ENCODE measurements at places on chromosomes 3 and 15.

DNA sequence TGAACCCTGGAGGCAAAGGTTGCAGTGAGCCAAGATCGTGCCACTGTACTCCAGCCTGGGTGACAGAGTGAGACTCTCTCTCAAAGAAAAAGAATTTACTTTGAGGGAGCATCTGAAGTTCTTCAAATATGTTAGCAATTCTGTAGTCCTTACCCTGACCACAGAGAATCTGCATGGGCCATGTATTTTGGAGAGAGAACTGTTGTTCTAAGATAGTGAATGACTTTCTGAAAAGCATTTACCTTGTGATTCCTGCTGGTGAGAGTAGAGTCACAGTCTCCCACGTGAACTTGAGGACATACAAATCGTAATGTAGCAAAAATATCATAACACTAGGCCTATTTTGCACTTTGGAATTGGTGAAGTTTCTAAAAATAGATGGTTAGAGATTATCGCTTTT, 3.9 kb downstream of the BRK1 start:
- DNase-seq: no peak

- no peak for DNase-seq
These were observed 43.1 kb downstream of the FSTL1 start for GRCh38 chr3:120407508-120408287.

DNA sequence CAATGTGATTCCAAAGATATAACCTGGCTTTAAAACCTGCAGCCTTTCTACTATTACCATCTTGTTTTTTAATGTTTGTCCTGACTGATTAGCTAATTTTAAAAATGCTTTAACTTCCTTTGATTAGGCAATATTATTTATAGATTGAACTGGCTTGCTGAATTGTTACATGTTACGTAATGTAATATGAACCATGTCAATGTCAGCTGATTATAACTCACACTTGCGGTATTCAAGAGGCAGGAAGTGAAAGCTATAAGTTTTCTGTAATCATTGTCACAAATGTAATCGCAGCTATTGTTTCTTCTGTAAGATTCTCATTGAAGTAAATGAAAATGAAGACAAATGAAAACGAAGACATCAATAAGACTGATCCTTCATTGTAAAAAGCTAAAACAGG, 146.8 kb downstream of the ROBO2 start:
- DNase-seq: no peak

DNA sequence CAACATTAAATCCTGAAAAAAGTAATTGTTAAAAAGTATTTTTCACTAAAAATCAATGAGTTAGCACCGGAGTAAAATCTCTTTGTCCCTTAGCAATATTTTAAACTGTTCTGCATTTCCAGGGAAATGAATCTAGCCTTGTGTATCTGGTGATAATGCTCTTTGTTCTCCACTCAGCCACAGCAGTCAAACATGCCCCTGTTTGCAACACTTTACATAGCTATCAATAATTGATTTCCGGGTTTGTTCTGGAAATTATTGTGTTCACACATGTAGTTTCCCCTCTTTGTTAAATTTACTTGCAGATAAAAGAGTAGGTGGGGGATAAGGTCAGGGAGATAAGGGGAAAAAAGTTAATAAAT, 3.6 kb upstream of the A4GNT start:
- no peak for DNase-seq

DNA sequence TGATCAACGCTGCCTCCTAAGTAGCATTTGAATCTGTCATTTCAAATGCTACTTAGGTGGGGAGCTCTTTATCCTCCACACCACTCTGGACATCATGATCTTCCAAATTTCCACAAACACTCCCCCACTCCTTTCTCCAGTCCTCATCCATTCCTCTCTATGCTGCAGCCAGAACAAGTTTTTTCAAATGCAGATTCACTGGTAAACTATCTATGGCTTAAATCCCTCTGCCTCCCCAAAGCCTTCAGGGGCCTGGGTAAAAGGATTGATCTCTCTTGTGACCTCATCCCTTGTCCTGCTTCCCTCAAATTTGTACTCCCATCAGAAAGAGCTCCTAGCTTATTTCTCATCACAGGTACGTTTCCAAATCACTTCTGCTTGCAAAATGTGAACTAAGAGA, 1.3 kb upstream of the AEN start:
- DNase-seq: no peak

GRCh38 chr3:64271631-64272030, 46.4 kb upstream of the PRICKLE2 start:
- no peak for DNase-seq

DNA sequence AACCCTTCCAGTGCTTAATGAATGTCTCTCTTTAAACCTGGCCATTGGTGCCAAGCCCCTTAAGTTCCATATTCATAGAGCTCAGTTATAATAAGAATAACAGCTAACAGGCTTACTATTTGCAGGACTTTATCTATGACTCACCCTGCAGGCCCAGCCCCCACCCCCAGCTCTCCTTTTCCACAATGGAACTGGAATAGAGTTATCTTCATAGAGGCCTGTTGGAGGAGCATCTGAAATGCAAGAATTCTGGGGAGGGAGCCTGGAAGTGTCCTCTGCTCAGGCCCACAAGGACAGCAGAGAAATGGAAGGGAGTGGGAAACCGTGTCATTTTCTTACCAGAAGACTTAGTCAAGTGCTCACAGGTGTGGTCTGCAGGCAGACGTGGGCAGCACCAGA, 52.8 kb downstream of the SEMA5B start:
- no peak for DNase-seq

GRCh38 chr15:73901126-73901810, 25.0 kb upstream of the LOXL1 start:
- DNase-seq: no peak

GRCh38 chr3:70647823-70648222, 335.4 kb upstream of the MDFIC2 start:
- DNase-seq: no peak

DNA sequence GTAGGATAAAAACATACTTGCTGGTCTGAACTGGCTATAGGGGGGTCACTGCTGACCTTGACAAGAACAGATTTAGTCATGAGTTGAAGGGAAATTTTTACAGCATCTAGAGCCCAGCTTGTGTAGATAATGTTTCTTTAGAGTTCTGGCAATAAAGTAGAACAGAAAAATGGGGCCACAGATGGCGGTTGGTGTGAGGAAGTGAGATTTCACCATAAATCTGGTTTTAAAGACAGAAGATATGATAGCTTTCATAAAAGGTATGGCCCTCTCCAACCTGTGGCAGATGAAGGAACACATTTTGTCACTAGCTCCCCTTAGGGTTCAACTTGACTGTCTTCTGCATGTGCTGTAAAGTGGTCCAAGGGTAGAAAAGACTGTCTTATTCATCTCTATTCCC, 24.3 kb upstream of the IMPDH2 start:
- no peak for DNase-seq

DNA sequence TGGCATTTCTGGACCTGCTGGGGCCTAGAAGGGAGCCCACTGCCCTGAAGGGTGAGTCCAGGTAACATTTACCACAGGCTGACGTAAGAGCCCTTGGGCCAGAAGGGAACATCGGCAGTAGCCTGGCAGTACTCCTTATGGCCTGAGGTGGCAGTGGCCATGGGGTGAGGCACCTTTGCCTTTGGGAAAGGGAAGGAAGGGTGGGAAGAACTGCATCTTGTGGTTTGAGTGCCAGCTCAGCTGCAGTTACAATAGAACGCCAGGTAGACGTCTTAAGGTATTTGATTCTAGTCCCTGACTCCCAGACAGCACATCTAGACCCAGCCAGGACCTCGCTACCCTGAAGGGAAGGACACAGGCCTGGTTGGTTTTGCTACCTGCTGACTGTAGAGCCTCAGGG, 104.9 kb downstream of the SOX14 start:
- DNase-seq: no peak

- DNase-seq: no peak
These were observed 282.5 kb upstream of the TTC14 start for GRCh38 chr3:180319461-180319860.

- no peak for DNase-seq
These were observed 249.3 kb upstream of the ZNF717 start for GRCh38 chr3:76034649-76035048.

- no peak for DNase-seq
These were observed 16.6 kb upstream of the IREB2 start for GRCh38 chr15:78421238-78421965.

DNA sequence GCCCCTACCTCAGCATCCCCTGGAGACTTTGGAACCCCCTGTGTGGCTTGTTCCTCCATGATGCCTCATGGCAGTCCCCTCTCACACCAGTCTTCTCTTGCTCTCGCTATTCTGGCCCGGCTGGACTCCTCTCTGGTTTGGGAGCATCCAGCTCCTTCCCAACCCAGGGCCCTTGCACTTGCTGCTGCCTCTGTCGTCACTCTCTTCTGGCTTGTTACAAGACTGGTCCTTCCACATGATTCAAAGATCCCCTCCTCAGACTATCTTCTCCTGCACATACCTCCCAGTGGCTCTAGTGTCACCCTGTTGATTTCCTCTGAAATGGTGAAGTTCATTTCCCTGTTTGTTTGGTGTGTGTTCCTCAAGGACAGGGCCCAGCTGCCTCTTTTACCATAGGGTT, 6.5 kb upstream of the GNAI2 start:
- no peak for DNase-seq

GRCh38 chr15:61327019-61327631, 98.0 kb upstream of the RORA start:
- no peak for DNase-seq

DNA sequence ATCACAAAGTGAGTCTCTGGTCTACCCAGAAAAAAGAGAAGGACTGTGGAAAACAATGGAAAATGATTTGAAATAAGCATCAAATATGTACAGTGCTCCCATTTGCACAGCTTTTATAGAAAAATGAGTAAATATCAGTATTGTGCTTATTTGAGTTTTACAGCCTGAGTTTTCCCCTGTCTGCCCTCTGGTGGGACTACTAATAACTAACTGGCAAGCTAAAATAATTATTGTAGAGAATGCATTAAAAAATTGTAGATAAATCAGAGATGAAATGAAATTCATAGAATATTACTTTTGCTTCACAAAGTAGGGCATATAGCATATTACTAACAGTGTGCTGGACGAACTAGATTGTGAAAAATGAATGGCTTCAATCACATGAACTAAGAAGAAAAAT, 287.1 kb downstream of the NAALADL2 start:
- no peak for DNase-seq

DNA sequence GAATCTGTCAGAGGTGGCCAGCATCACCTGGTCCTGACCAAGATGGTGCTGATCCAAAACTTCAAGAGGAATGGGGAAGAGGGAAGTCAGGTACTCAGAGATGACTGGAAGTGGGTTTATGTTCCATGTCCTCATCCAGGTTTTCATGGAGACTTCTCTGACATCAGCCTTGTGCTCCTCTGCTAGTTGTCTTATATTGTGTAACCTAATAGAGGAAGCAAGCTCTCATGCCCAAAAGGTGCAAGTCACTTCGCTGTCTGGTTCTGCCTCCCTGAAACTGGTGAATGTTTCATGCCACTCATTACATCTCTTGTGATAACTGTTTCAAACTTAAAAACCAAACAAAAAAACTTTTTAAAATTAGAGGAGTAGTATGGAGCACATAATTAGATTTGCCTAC, 127.2 kb upstream of the MANF start:
- no peak for DNase-seq

GRCh38 chr15:75544359-75544758, 34.8 kb downstream of the PTPN9 start:
- DNase-seq: no peak

DNA sequence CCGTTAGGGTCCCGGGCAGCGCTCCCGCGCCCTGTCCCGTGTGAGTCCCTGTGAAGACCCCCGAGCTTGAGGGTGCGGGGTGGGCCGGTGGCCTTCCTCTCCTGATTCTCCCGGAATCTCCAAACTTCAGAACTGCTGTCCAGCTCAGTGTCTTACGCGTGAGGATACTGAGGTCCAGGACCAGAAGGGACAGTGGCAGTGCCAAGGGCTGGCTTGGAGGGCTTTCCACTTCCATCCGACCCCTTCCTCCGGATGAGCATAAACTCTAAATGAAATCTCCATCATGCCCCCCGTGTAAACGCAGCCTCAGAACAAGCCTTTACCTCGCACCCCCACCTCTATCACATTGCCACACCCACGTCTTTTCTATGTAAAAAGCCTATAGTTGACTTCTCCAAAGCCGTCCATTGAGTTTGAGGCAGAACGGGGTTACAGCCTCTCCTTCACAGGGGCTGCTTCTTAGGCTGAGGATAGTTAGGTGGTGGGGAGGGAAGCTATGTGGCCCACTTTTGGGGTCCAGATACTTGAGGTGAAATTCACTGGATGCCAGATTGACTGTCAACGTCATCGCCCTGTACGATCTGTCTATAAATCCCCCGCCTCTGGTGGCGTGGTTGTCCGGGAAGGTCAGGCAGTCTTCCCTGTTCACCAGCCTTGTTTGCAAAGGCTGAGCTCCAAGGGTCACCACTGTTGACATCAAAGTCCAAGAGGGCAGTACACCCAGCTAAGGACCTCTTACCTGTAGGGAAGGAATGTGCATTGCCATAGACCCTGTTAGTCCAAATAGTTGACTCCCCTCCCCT, 1.1 kb downstream of the EDEM1 start:
- no peak for DNase-seq

DNA sequence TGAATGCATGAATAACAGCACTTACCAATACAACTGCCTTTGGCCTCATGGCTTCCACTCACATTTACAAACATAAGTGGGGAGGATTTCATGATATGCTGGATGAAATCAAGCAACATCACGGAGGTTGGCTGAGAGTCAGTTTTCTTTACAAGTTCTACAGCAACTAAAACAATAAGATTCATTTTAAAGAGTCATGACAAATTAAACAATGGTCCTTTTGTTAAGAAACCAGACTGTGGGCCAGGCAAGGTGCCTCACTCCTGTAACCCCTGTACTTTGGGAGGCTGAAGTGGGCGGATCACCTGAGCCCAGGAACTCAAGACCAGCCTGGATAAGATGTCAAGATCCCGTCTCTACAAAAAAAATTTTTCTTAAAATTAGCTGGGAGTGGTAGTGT, 12.4 kb downstream of the ATR start:
- no peak for DNase-seq

DNA sequence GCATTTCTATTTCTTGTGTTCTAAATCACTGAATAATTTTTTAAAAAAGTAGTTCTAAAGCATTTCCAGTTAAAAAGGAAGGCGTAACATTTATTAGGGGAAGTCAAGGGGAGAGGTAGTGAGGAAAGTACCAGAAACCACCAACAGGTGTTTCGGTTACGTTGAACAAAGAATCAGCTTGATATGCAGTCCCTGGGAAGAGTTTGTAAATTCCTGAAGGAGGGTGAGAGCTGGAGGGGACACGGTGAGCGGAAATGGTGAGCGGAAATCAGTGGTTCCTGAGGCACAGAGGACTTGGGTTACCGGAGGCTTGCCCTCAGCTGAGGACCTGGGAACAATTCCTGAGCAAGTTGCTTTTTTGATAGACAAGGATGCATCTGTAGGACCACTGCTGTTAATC, 17.8 kb downstream of the MAP2K1 start:
- no peak for DNase-seq

- DNase-seq: no peak
These were observed 221.9 kb upstream of the LRIG1 start for GRCh38 chr3:66722675-66723074.

- no peak for DNase-seq
These were observed 55.7 kb downstream of the TNIK start for GRCh38 chr3:171404376-171404967.

GRCh38 chr3:108713009-108713516, 44.1 kb downstream of the RETNLB start:
- DNase-seq: no peak
